Psoas muscle (tissue), 8 donors: ENCODE measurements at places on chromosomes 3 and 15. TPM values are rescaled to one million over a fixed set of nuclear protein-coding genes. Genes with fewer than 3 reads are reported as not detected.

Gene PRR20G
- total RNA-seq = not detected

Gene APH1B
- total RNA-seq = 7.0 TPM

Gene BMF
- total RNA-seq = 4.8 TPM

Gene NLGN1
- 0.54 TPM for total RNA-seq

Gene TMIE
- total RNA-seq = 2.2 TPM

Gene SLC9C1
- total RNA-seq = 0.17 TPM

Gene SLCO2A1
- 4.6 TPM for total RNA-seq

DNA sequence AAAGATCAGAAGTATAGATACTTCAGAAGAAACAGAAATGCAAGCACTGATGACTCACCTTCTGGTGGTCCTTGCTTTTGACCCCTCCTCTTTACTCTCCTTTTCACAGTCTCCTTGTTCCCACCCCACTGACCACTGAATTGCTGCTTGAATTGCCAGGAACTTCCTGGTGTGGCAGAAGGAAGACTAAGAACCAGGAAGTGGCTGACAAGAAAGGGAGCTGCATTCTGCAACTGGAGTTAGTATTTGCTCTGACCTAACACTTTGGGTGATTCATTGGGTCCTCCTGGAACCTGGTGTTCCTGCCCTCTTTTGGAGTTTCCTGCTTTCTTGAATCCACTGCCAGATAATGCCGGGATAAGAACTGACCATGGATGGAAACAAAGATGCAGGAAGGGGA, 23.0 kb downstream of the KY start:
- DNase-seq = no peak

GRCh38 chr3:61646851-61647525, 85.6 kb downstream of the PTPRG start:
- DNase-seq = no peak

DNA sequence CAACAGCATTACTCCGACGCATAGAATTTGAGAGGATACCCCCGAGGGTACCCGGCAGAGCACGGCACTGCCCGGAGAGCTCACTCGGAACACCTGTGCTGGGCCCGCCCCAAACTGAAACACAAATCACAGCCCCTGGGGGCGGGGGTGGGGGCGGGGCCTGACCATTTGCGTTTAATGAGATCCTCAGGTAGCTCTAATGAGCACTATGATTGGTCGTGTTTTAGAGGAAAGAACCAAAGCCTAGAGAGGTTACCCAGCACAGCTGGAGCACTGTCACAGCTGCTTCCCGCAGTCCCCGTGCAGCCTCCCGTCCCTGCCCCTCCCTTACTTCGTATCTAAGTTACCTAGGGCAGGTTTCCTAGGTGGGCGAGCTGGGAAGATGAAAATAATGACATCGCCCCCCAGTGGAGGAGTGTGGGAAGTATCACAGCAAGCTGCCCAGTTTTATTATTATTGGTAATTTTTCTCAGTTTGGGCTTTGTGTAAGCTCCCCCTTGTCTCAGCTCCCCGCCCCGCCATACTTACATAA, 187.1 kb downstream of the PDE8A start:
- DNase-seq = no peak

DNA sequence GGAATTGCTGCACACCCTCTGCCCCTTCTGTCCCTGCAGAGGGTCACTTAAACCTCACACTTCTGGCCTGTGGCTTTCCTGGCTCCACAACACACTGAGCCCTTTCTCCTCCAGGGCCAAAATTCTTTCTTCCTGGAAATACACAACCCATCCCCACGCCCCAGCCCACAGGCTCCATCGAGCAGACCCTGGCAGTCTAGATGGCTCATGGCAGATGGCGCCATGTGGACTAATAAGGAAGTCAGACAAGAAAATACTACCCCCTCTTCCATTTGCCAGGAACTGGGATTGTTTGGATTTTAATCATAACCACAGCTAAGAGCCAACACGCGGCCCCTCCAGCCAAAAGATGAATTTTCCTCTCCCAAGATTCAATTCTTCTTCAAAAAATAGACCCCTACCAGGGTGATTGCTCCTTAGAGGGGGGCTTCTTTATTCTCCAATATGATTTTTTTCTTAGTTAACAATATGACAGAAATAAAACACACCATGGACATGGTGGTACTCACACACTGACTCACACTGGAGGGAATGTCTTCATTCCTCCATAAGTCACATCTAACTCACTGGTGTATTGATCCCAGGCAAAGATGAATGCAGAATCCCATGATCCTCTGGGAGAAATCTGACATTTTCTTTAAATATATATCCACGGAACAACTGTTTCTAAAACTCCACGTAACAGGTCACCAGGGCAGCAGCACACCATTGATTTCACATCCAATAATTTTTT, 111.5 kb downstream of the NTRK3 start:
- DNase-seq = no peak

DNA sequence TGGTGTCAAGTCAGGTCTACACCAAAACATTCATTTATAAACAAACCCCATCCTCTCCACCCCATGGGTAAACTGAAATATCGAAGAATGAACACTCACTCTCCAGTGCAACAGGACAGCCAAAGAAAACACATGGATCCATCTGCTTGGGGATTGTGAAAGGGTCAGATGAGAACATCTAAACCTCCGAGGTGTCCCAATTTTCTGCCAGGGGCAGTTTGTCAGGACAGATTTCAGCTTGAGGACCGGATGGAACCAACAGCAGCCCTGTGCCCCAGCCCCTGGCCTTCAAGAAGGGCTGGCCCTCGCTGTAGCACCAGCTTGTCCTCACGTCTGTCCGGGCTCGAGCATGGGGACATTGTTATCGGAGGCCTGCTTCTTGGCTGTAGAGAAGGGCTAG, 45.5 kb downstream of the PCSK6 start:
- DNase-seq = peak; percentile 42

GRCh38 chr15:24772686-24773373, 97.3 kb downstream of the NPAP1 start:
- DNase-seq = peak; percentile 82

DNA sequence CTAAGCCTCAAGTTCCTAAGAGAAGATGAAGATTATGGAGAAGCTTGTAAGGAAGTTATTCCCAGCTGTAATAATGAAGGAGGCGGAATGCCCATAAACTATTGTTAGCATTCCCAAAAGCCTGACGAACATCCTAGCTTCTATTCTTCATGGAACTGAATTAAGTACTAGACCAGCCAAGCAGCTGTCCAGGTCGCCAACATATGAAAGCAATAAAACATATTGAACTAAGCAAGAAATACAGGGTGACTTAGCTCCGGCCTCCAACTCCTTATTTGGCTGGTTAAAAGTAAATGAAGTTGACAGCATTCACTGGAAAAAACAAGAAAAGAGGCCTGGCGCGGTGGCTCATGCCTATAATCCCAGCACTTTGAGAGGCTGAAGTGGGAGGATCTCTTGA, 174.0 kb upstream of the TPM1 start:
- DNase-seq = no peak

- no peak for DNase-seq
Observed at GRCh38 chr15:59011262-59011952, 23.9 kb downstream of the RNF111 start.

DNA sequence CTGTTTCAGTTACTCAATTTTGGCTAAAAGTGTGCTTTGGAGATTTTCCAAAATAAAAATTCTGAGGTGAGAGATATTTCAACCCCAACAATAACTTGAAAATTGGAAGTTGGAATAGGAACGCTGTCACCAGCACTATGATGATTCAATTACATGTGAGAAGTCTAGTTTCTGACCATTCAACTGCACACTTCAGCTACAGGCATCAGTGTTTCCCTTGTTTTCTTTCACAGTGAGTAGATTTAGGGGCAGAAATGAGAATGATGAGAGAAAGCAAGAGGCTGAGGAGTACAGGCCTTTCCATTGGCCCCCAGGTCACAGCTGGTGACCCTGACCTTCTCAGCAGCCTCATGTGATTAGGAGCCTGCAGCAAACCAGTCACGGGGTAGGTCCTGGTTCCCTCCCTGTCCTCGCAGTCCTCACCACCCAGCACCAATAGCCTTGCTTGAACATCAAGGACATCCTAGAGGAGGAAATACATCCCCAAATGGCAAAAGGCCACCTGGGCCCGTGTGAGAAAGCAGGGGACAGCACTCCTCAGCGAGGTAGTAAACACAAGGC, 10.0 kb upstream of the FILIP1L start:
- peak; percentile 19 for DNase-seq

DNA sequence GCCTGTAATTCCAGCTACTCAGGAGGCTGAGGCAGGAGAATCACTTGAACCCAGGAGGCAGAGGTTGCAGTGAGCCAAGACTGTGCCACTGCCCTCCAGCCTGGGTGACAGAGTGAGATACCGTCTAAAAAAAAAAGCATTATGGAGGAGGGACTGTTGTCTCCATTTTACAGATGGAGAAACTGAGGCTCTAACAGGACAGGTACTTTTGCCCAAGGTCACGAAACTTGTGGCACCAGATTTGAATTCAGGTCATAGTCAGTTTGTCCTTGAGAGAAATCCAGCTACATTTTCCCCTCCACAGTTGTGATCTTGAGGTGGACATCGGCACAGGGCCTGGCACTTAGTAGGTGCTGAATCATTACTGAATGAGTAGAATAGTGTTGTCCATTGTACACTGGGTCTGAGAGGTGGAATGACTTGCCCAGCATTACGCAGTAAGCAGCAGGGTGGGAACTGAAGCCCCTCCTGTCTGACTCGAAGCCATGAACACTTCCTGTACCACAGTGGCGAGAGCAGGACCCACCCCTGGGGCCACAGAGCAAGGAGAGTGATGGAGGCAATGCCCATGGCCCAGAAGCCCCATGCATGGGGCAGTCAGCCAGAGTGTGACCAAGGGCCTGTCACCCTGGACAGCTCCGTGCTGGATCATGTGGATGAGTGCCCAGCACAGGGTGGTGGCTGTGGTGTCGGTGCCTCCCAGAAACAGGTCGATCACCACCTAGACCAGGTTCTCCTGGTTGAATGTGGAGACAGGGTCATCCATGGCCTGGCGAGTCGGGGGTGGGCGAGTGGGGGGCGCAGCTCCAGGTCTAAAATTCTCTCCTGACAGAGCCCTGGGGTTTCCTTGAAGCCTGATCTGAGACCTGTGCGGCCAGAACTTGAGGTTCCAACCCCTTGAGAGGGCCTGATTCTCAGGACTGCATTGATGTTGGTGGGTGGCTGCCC, 20.4 kb upstream of the PARL start:
- no peak for DNase-seq

DNA sequence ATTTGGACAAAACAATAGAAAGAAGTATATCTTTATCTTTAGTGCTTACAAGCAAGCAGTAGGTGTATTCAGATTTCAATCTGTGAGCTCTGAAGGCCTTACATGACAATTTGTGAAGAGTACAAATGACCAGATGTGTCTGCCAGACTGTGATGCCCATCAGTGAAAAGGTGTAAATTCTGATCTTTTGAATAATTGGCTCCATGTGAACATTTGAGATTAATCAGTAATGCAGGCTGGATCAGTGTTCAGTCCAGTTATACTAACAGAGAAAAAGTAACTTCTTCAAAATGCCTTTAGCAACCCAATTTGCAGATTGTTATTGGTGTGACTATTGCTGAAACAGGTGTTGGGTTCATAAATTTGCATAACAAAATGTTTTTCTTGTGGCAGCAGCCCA, 5.2 kb downstream of the IQCH start:
- no peak for DNase-seq

- DNase-seq = no peak
Observed at GRCh38 chr3:187261541-187261969, 30.0 kb downstream of the MASP1 start.
